ENCODE measurements at places on chromosomes 16 and 17. TPM values are rescaled to one million over a fixed set of nuclear protein-coding genes. Genes with fewer than 3 reads are reported as not detected.

Gene ACSM2B
- total RNA-seq = not detected

Gene TBC1D3D
- total RNA-seq = not detected

Gene RNF112
- total RNA-seq = 1.0 TPM

Gene PERCC1
- not detected for total RNA-seq

Gene SPATA22
- not detected for total RNA-seq

Gene CSH1
- total RNA-seq = not detected

Gene NACA2
- total RNA-seq = not detected

Gene KCNH4
- not detected for total RNA-seq

Gene ABCA6
- 0.04 TPM for total RNA-seq

Gene SOX8
- total RNA-seq = not detected

Gene GRAP
- not detected for total RNA-seq

Gene KREMEN2
- 11.7 TPM for total RNA-seq

Gene ANKRD40CL
- total RNA-seq = not detected

Gene SULT1A4
- 0.76 TPM for total RNA-seq

Gene KRTAP4-6
- not detected for total RNA-seq

Gene RRAD
- 2.8 TPM for total RNA-seq

Gene RND2
- total RNA-seq = 0.23 TPM

Gene CA4
- not detected for total RNA-seq

Gene KRT13
- not detected for total RNA-seq

Gene NECAB2
- not detected for total RNA-seq

Gene MT3
- not detected for total RNA-seq

Gene SNX20
- total RNA-seq = not detected

Gene DRC3
- 0.15 TPM for total RNA-seq

Gene DLX3
- total RNA-seq = 1.6 TPM

Gene MEIOB
- total RNA-seq = 0.08 TPM

Gene ICAM2
- total RNA-seq = 0.16 TPM

Gene DOC2A
- not detected for total RNA-seq

Gene TBC1D3G
- not detected for total RNA-seq

Gene SHISA9
- total RNA-seq = under 0.01 TPM

Gene SRSF1
- 115 TPM for total RNA-seq

Gene HELZ
- total RNA-seq = 14.8 TPM

Gene MPRIP
- 118 TPM for total RNA-seq

Gene CCR7
- total RNA-seq = not detected

Gene TNFRSF13B
- total RNA-seq = not detected

Gene FSCN2
- total RNA-seq = not detected

Gene NUPR1
- 35.1 TPM for total RNA-seq

Gene ENPP7
- not detected for total RNA-seq

Gene CCDC40
- total RNA-seq = 0.57 TPM

Gene USP43
- 6.9 TPM for total RNA-seq

Gene NRN1L
- total RNA-seq = not detected

Gene DPEP3
- not detected for total RNA-seq

Gene PRSS8
- 59.2 TPM for total RNA-seq

Gene NPTX1
- total RNA-seq = 0.08 TPM

Gene TBC1D3H
- not detected for total RNA-seq

Gene TBC1D26
- total RNA-seq = not detected

Gene RSL1D1
- 180 TPM for total RNA-seq

Gene SKAP1
- not detected for total RNA-seq

Gene PIRT
- total RNA-seq = not detected

Gene PRKCB
- total RNA-seq = not detected

Gene KRT39
- not detected for total RNA-seq

Gene EPX
- not detected for total RNA-seq

Gene HSD17B2
- total RNA-seq = 12.3 TPM

Gene C16orf86
- total RNA-seq = 2.0 TPM

Gene RASD1
- total RNA-seq = 0.16 TPM

Gene KRT33A
- not detected for total RNA-seq

Gene CD300LB
- not detected for total RNA-seq

Gene NPW
- total RNA-seq = 0.68 TPM

Gene GOT2
- 160 TPM for total RNA-seq

All from hair follicular keratinocyte (primary cell).